ENCODE measurements at places on chromosomes 4 and X.

DNA sequence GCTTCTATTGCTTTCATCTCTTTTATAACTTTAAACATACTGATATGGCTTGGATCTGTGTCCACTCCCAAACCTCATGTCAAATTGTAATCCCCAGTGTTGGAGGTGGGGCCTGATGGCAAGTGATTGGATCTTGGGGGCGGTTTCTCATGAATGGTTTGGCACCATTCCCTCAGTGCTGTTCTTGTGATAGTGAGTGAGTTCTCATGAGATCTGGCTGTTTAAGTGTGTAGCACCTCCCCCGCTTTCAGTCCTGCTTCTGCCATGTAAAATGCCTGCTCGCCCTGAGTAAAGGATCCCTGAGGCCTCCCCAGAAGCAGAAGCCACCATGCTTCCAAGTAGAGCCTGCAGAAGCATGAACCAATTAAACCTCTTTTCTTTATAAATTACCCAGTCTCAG, 17.7 kb downstream of the MND1 start:
- DNase-seq, result no peak

DNA sequence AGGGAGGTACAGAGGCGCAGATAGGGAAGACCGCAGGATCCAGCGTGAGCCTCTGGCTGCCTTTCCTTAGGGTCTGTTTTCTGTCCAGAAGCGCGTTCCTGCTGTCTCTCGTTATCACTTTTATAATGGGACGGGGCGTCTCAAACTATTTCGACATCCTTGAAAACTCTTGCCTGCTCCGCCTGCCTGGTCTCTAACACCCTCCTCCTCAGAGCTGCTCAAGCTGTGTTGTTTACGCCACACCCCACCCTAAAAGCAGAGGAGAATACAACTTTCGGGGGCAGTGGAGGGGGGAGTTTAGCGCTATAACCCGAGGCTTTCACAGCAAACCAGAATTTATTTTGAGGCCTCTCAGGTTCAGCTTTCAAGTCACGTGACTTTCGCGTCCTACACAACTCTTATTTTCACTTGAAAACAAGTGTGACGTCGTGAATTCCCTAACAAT, 646 bp upstream of the FAM3A start:
- DNase-seq, result no peak

DNA sequence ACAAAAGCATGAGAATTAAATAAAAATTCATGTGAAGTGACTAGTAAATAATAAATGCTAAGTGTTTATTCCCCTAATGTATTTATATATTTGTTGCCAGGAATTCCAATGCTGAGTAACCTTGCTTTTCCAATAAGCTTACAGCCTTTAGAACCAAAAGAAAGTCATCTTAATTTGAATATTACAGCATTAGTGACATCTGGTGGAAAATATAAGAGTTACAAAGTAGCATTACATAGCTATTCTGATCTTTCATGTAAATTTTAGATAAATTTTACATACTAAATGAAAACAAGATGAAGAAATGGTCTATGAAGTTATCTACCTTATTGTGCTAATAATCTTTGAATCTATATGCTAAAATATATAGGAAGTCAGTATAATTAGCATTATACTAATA, 10.4 kb downstream of the MAD2L1 start:
- no peak for DNase-seq

- no peak for DNase-seq
These were observed 14.9 kb downstream of the RPGR start for GRCh38 chrX:38312436-38312835.

DNA sequence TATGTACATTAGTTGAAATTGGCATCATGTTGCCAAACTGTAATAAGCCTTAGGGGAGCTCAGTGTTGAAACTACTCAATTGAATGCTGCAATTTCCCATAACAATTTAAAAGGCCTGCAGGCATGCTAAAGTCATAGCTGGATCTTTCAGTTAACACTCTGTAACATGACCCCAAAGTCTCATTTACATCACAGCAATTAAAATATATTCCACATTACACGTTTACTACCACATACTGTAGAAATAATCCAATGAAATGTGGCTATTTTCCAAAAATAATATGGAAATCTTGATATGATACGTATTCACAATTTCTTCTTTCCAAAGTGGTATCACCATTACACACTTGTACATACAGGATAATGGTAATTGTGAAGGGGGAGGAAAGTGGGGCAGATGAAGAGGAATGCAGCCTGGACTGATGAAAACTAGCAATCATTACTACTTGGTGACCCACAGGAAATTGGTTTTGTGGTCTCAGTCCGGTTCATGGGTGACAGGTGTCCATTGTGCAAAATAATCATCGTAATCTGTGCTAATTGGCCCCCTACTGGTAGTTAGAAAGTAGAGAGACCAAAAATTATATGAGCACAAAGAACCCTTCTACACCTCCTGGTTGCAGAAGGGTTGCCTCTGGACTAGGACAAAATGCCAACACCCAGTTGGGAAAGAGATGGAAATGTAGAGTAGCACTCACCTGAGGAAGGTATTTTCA, 63.7 kb downstream of the TENM3 start:
- DNase-seq, result no peak

- DNase-seq, result peak; percentile 3
These were observed 538 bp downstream of the SCML2 start for GRCh38 chrX:18353931-18354368.

DNA sequence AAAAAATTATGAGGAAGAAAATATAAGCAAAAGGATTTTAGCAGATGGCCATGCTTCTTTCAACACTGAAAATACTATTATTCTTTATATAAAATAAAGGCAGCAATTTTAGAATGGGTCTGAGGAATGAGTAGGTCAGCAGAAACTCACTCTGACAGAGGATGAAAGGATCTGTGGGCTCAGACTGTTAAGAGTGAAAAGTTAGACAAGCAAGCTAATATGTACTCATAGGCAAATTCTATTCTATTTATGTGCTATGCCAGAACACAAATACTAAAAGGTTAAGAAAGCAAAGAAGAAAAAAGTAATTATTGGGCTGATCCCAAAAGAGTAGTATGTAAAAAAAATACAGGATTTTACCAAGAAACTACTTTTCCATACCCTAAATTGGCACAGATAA, 13.9 kb downstream of the LCORL start:
- DNase-seq, result no peak

- no peak for DNase-seq
These were observed 362.1 kb downstream of the UNC5C start for GRCh38 chr4:95186666-95187065.

- no peak for DNase-seq
These were observed 63.8 kb downstream of the SLITRK2 start for GRCh38 chrX:145881175-145881995.

DNA sequence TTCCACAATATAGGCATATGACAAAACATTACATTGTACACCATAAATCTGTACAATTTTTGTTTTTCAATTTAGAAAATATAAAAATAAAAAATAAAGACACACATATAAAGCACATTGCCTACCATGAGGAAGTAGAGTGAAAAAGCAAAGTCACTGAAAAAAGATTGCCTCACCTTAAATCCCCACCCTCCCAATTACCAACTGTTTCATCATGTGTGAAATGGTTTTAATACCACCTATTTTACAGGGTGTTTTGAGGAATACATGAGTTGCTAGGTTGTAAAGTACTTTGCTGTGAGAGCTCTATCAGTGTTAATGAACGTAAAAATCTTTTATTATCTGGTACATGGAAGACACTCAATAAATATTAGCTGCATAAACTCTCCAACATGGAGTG, 373.6 kb upstream of the NDST3 start:
- DNase-seq, result no peak

- no peak for DNase-seq
These were observed 104.1 kb downstream of the COX7B2 start for GRCh38 chr4:46804781-46805413.

DNA sequence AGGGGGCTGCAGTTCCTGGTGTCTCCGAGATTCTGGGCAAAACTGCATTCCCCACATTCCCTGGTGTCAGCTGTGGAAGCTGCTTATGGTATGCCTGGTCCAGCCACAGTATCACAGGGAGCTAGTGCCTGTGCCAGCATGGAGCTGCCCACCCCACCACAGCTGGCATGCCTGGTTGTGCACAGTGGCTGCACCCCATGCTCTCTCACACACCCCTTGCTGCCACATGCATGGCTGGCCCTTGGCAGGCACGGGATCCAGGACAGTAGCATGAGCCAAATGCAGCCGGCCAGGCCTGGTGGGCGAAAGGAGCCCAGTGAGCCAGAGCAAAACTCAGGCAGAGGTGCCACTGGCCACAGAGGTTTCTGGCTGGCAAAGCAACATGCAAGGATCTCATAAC, 418.0 kb upstream of the SPOCK3 start:
- no peak for DNase-seq

DNA sequence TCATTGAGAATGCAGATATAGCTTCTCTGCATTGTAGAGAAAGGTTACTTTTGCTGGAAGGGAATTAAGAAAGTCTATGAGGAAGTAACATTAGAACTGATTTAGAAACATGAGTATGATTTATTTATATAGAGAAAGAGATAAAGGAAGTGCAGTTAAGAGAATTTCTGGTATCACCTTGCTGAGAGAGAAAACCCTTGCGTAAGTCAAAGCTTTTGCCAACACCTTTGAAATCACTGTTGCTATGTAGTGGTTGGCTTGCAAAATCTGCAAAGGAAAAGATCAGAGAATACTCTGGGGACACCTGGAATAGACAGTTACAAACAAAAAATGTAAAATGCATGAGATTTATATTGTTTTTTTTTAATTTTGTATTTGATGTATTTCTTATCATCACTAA, 137.3 kb upstream of the RXFP1 start:
- no peak for DNase-seq

DNA sequence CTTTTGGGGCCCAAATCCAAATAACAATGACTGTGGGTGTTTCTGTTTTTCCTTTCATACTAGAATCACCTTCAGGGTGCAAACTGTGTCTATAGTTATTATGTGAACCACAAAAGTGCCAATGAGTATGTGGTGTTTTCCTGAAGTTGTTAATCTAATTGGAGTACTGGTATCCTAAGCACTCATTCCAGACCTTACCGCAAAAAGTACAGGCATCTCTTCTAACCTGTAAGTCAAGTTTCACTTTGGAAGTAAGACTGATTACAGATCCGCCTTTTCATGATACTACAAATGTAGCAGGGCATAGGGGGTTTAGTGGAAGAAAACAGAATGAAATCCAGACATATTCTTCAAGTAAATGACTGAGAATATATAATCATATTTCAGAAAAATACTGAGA, 16.1 kb downstream of the COQ2 start:
- no peak for DNase-seq

DNA sequence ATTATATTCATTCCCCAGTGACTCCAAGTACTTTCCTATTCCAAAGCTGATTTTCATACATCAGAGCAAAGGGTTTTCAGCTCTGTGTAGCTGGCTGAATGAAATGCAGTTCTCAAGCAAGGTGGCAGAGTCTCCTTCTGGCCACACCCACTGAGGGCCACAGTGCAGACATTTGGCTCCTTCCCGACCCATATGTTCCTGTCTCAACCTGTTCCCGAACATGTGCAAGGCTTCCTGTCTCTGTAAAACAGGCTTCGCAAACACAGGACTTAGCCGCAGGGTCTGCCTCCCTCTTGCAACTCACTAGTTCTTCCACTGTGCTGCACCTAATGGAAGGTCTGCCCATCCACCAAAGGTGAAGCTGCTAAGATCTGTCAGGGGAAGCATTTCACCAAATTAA, 249.2 kb downstream of the MID1IP1 start:
- no peak for DNase-seq

DNA sequence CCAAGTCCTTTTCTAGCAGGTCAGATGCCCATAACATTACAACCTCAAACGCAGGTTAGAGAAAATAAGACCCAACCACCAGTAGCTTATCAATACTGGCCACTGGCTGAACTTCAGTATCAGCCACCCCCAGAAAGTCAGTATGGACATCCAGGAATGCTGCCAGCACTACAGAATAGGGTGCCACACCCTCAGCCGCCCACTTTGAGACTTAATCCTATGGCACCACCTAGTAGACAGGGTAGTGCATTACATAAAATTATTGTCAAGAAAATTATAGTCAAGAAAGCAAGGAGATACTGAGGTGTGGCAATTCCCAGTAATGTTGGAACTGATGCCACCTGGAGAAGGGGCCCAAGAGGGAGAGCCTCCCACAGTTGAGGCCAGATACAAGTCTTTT, 19.9 kb upstream of the TRIM61 start:
- DNase-seq, result no peak

- no peak for DNase-seq
These were observed 118.9 kb upstream of the USP9X start for GRCh38 chrX:40966213-40966820.

DNA sequence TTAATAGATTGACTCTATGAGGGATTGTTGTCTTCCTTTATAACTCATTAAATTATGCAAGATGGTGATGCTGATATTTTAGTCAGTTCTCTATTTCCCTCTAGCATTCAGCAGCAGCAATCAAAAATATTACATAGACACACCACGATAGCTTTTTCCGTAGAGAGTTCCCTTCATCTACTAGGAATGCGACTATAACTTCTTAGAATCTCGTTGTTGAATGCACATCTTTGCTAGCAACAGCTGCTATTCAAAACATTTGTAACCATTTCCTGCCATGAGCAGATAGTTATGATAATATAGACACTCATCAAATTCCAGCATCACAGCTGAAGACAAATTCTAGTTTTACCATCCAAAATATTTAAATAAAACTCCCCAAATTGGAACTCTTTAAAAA, 147.4 kb upstream of the FGF13 start:
- no peak for DNase-seq

- DNase-seq, result no peak
These were observed 83.1 kb downstream of the GRIA3 start for GRCh38 chrX:123267220-123267619.

DNA sequence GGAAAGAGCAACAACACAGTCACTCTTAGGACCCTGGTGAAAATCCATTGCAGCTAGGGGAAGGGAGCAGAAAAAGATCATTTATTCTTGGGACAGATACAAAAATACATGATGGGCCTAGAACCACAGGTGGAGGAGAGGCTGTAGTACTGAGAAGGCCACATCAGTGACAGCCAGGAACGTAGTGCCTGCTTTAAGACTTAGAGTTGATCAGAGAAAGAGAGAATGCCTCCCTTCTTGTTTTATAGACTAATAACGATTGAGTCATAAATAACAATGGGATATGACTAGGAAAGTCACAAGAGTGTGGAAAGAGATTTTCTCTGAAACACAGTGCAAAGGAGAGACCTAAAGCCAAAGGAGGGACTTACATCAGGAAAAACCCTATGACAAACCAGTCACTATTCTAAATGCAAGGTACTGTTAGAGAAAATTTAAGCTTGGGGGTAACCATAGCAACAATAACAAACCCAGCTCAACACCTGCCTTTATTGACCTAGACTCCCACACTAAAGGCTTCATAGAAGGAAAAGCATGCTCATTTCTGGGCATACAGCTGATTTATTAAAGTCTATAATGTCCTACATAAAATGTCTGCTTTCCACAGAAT, 1015.0 kb upstream of the GRID2 start:
- DNase-seq, result no peak

DNA sequence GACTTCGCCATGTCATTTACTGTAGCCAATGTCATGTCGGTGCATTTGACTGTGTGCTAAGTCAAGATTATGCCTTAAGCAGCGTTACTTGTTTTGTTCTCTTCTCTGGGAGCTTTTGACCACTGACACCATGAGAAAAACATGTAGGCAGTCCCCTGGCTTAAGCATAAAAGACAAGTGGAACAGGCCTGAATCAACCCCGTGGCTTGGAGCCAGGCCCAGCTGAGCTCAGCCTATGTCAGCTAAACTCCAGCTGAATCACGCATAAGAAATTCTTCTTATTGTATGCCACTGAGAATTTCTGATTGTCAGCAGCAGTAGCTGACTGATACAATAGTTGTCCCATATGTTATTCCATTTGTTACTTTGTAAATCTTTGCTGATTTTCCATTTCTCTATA, 261.9 kb downstream of the CBLL2 start:
- peak; percentile 6 for DNase-seq

Measured in heart right ventricle (tissue), 16 donors.